Stimulated activated CD4-positive, alpha-beta T cell treated with anti-CD3 and anti-CD28 coated beads, TNF-alpha, amount 100 ng/mL, for 4 hours (primary cell): ENCODE measurements at places on chromosomes 2 and 18.

DNA sequence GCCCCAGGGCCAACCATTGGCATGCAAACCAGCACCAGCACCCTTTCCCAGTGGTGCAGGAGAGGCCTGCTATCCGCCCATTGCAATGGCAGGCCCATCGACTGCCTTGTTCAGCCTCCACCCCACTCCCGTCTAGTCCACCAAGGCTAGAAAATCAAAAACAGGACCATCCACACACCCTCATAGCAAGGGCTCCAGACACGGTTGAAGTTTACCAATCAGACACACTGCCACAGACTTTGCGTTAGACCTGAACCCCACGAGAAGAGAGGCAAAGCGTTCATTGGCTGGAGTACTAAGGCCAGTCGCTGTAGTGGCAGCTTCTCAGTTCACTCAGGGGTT lies 95.3 kb upstream of the TEX51 start:
- no peak for DNase-seq

- DNase-seq: no peak
These were observed 1.6 kb upstream of the CEP192 start for GRCh38 chr18:12989397-12990122.

DNA sequence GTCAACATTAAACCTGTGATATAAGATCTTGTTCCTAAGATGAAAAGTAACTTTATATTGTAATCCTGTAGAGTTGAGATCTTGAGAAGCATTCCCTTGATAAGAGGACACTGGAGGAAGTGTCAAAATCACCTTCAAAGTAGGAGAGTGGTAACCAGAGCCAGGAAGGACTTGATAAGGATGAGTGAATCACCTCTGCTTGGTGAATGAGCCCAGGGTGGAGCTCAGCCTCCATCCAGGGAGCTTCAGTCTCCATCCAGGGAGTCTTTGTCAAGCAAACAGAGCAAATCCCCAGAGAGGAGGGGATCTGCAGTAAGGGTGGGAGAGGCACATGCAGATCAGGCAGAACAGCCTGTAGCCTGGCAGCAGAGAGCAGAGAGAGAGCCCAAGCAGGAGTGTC lies 167.1 kb upstream of the SIX2 start:
- no peak for DNase-seq

GRCh38 chr2:134611316-134611715 lies 107.5 kb downstream of the TMEM163 start:
- no peak for DNase-seq

GRCh38 chr2:130185896-130186295 lies 3.8 kb downstream of the MZT2B start:
- no peak for DNase-seq

GRCh38 chr18:38450876-38451275 lies 885.3 kb upstream of the CELF4 start:
- no peak for DNase-seq

GRCh38 chr18:1965016-1965415 lies 606.3 kb downstream of the METTL4 start:
- no peak for DNase-seq

DNA sequence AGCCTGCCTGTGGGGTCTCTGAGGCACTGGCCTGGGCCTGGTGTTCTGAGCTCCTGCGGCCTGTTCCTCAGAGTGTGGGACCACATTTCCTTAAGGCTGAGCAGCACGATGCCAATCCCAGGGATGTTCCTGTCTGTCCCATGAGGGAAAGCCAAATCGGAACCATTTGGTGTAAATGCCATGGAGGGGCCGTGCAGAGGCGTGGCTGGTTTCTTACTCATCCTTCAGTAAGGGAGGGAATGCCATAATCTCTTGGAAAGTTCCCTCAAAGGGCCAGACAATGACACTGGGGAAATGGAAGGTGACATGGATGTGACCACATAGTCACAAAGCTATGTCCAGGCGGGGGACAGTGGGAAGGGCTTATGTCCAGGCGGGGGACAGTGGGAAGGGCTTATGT lies 14.4 kb upstream of the PTMA start:
- DNase-seq: no peak

DNA sequence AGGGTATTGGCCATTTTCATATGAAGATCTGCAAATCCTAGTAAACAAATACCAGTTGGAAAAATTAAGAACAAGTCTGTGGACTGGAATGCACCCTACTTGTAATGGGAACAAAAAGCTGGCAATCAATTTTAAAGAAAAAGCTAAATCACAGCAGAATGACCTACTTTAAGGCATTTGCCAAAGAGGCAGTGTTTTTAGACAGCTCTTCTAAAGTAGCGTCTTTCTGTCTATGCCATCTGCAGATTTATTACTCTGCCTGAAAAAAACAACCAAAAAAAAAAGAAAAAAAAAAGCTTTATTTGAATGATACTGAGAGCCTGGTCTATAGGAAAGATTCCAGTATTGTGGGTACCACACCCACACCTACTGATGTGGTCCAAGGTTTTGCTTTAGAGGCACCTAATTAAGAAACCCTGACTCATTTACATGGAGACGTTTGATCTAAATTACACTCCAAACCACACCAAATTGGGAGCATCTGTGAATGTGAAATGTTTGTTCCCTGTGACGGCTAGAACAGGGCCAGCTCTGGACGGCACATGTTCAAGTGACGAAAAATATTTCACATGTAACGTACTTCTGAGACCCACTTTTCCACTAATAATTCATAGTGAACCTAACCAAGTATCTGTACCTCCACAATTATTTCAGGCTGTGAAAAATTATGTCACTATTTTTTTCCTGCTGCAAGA lies 597.1 kb downstream of the ARHGAP15 start:
- DNase-seq: no peak

DNA sequence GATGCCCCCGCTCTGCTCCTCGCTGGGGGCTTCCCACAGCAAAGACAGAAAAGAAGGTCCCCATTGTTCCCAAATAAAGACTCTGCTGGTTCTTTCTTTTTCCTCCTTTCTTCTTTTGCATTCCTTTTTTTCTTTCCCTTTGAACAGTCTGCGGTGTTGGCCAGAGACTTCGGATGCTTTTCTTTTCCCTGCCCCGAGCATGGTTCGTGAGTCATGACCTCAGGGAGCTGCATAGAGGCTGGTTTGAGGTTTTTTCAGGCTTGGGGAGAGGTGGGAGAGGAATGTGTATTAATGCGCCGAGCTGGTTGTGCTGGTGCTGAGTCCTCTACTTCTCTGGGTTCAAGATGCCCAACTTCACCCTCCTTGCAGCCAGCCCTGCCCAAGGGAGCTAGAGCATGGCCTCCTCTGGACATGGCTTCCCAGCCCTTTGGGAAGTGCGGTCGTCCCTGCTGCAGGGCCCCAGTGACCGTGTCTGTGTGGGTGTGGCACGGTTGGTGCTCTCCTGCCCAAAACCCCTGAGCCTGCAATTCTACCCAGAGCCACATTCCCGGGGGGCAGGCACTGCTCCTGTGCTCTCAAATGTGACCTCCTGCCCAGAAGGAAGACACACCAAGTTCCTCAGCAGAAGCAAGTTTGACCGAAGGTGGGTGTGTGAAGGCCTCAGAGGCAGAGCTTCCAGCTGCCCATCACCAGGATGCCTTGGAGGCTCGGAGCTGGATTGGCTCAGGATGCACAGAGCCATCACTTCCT lies 9.0 kb upstream of the ARHGEF4 start:
- DNase-seq: no peak

GRCh38 chr18:44804033-44804432 lies 123.3 kb downstream of the SETBP1 start:
- DNase-seq: no peak

- no peak for DNase-seq
These were observed 19.7 kb upstream of the SAG start for GRCh38 chr2:233287871-233288270.

- no peak for DNase-seq
These were observed 13.1 kb downstream of the ELP2 start for GRCh38 chr18:36142751-36143150.

DNA sequence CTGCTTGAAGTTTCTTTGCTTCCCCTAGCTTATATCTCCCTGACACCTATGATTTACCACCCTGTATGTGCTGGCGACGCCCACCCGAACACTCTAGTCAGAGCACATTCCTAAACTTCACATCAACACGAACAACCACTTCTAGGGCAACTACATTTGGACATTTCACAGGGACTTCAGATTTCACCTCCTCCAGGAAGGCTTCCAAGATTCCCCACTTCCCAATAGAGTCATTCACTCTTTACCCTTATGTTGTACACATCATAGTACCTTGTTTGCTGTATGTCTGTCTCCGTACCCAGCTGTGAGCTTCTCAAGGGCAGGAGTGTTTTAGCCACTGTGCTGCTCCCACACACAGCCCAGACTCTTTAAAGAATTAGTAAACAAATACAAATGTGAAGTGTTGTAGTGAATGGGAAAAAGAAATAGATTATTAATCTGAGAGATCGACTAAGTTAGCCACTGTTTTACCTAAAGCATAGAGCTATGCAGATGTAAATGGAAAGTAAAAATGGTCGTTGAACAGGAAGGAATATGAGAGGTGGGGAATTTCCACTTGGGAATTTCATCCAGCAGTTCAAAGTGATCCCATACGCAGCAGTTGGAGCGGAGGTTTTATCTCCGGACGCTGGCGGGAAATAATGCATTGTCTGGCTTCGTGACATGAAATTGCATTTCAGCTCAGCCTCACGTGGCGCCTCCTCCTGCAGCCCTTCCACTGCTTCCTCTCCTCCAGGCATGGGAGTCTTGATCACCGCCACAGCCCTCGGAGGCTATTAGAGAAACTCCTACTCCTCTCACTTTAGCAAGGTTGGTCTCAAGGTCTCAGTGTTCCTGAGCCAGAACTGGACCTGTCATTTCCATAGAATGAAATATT lies 233.4 kb upstream of the COPS8 start:
- no peak for DNase-seq

DNA sequence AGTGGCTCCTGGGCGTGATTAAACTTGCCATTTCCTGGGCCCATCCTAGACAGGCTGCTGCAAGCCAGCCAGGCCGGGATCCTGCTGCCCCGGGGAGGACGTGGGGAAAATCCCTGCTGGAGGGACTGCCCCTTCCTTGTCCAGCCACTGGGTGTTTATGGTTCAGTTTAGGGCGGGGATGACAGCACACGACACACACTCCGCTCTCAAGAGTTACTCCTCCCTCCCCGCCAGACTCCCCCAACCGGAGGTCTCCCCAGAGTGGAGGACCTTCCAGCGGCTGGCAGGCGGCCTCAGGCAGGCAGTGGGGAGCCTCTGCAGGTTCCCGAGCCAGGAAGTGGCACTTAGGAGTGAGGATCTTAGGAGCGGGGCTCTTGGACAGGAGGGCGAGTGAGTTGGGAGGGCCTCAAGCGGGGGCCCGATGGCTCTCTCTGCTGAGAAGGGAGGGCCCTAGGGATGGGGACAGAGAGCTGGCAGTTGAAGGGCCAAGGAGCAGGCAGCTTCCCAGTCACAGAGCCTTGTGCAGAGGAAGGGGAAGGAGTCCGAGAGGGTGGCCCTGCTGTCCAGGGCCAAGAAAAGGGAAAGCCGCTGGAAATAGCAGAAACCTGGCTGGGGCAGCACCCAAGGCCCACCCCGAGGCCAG lies 5.7 kb upstream of the GPR35 start:
- no peak for DNase-seq

GRCh38 chr2:96213379-96213778 lies 4.8 kb upstream of the STARD7 start:
- no peak for DNase-seq

DNA sequence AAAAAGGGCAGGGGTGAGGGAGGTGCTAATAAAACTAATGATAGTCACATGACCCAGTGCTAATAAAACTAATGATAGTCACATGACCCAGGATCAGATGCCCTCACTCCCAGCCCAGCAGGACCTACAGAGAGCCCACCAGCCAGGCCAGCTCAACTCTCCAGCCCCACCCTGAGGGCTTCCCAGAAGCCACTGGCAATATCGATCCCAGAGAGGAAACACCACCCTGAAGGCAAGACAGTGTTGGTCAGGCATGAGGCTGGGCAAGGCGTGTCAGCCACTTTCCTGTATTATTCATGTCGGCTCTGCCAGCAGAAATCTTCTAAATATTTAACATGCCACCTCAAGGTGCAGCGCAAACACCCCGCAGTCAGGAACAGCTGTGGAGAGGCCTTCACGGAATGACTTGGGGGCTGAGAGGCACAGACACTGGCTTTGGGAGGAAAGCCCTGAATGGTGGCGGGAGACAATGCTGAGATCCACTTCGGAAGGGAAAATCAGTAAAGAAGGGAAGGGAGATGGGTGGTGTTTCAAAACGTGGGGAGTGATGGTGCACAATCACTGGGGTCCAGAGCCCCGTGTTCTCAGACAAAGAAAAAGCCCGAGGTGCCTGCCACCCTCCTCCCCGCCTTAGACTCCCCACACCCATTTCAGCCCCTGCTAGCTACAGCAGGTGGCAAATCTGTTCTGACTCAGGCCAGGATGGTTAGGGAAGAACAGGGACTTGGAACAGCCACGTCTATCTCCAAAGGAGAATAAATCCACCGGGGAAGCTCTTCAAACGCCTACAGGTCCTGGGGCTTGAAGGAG lies 1.4 kb downstream of the REEP1 start:
- no peak for DNase-seq

- DNase-seq: no peak
These were observed 198.1 kb upstream of the SLC39A10 start for GRCh38 chr2:195458936-195459335.

DNA sequence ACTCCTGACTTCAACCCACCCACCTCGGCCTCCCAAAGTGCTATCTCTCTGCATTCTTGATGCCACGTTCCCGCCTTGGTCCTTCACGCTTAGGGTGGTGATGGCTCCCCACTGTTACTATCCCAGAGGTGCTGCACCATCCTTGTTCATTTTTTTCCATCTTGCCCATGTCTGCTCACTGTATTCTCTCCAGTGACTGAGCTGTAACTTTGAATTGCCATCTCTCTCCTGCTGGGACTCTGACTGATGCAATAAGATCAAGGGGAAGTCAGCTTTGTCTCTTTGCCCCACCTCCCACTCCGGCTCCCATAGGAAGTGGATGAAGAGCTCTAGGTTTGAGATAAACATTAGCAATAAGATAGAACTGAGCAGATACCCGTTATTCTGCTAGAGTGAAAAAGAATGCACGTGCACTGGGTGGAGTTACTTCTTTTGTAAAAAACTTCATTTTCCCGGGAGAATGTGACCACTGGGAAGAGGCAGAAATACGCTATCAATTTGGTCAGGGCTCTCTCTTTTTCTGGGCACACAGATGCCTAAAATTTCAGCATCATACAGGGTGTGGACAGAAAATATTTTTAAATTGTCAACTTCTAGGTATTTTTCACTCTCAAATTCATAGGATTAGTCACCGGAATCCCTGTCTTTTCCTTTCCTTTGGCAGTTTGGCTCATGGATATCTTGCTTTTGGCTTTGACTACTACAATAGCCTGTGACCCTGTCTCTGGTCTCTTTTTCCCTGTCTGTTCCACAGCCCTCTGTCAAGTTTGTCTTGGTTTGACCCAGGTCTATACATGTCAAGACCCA lies 105.4 kb downstream of the POLR1A start:
- no peak for DNase-seq

DNA sequence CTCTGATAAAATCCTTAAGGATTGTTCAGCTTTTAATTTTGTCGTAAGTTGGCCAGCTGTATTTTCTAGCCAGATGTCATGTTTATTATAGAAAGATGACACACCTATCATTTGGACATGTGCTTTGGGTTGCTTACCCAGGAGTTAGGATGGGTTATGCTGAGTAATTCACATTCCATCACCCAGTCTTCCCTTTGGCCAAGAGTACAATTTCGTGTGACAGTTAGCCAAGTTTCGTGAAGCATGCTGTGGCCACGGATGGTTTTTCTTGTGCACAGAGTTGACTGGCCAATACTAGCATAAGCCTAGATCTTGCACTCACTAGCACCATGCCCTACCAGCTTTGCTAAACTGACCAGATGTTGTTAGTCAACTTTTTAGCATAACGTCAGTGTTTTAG lies 5.8 kb downstream of the MAPRE3 start:
- no peak for DNase-seq
